ENCODE measurements at places on chromosomes 13 and 19. TPM values are rescaled to one million over a fixed set of nuclear protein-coding genes. Genes with fewer than 3 reads are reported as not detected.

The CCL25 gene
- not detected for total RNA-seq

The CCDC70 gene
- not detected for total RNA-seq

The ZNF284 gene
- total RNA-seq, result 5.0 TPM

The SYNGR4 gene
- total RNA-seq, result not detected

The RFPL4AL1 gene
- total RNA-seq, result not detected

The ZFP82 gene
- total RNA-seq, result 1.9 TPM

The SMIM44 gene
- total RNA-seq, result not detected

The ONECUT3 gene
- total RNA-seq, result not detected

The C19orf33 gene
- 51.9 TPM for total RNA-seq

The POSTN gene
- total RNA-seq, result not detected

The LYPD3 gene
- not detected for total RNA-seq

The HCST gene
- total RNA-seq, result not detected

The CYP2A7 gene
- total RNA-seq, result not detected

The NANOS2 gene
- total RNA-seq, result not detected

The LILRA5 gene
- not detected for total RNA-seq

The FSTL3 gene
- total RNA-seq, result 19.7 TPM

The GJB6 gene
- total RNA-seq, result not detected

The EPSTI1 gene
- 0.20 TPM for total RNA-seq

The COL4A2 gene
- 244 TPM for total RNA-seq

The NFKBIB gene
- total RNA-seq, result 42.5 TPM

The MAST1 gene
- 3.2 TPM for total RNA-seq

The GPR12 gene
- total RNA-seq, result not detected

The UBA52 gene
- total RNA-seq, result 1,475 TPM

The THSD8 gene
- total RNA-seq, result not detected

The CD70 gene
- total RNA-seq, result 136 TPM

The INSL3 gene
- not detected for total RNA-seq

The IFNL1 gene
- total RNA-seq, result not detected

The CYP2F1 gene
- total RNA-seq, result not detected

The PRODH2 gene
- total RNA-seq, result not detected

The GIPC3 gene
- 0.02 TPM for total RNA-seq

The DIRAS1 gene
- total RNA-seq, result not detected

The LILRA1 gene
- total RNA-seq, result not detected

The CEACAM1 gene
- not detected for total RNA-seq

The LRRC8E gene
- 11.7 TPM for total RNA-seq

The NEK5 gene
- not detected for total RNA-seq

The FGF14 gene
- not detected for total RNA-seq

The PCDH9 gene
- 0.50 TPM for total RNA-seq

The VSTM2B gene
- not detected for total RNA-seq

The IGSF23 gene
- not detected for total RNA-seq

The GARIN5A gene
- total RNA-seq, result 0.17 TPM

Data from HT1080 (cell line).